Effector memory CD4-positive, alpha-beta T cell (primary cell): ENCODE measurements at places on chromosomes 2 and 18.
A peak's percentile ranks its signal among the peaks of the same experiment; 100 is the strongest.

DNA sequence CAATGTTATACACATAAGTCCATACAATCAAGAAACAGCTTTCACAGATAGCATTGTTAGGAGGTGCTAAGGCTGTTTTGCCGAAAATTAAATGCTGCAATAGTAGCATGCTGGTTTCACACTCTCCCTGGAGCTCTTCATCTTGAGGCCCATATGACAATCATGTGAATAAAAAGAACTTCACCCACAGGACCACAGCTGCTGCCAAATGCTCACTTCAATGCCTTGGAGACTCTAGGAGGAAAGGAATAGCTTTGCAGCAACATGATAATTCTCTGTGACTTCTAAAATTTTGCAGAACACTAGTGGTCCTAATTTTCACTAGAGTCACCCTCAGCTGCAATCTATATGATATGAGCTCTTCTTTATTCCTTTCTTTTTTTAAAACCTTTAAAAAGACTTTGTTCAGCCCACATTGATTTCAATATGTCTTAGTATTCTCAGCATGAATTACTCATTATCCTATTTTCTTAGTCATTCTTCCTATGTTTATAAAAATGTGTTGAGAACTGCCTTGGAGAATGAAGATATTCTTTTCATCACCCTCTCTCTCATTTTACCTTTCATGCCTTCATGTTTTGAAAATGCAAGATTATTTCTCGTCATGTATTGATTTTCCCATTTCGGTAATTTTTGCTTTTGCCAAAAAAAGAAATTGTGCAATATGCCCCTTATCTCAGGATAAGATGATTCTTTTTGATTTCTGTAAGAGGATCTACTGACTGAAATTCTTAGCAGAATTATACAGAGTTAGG is 108.2 kb downstream of the PDE1A start:
- no peak overlapping the region for H3K27ac ChIP-seq
- H3K36me3 ChIP-seq = no peaks in the 10 kb centered on the region
- H3K27me3 ChIP-seq = no peaks in the 10 kb centered on the region
- H3K4me1 ChIP-seq = no peaks in the 10 kb centered on the region
- no peak for DNase-seq

DNA sequence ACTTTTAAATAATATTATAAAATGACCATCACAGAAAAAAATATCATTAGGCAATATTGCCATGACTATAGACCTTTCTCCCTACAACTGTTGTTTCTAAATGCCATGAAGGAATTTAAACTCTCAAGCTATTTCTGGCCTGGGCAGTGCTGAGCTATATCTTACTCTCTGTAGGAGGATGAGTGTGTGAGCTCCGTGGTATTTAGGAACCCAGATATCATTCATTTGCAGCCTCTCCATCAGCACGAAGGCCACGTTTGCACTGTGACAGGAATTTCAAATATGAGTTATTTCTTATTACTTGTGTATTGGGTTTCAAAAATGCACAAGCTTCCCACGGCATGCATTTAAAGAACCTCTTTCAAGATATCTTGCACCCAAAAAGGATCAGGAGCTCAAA is 35.0 kb upstream of the SOX11 start:
- no peak overlapping the region for H3K4me3 ChIP-seq
- H3K4me1 ChIP-seq = no peaks in the 10 kb centered on the region
- no peaks in the 10 kb centered on the region for H3K27me3 ChIP-seq
- no peak for DNase-seq
- no peaks in the 10 kb centered on the region for H3K36me3 ChIP-seq

GRCh38 chr2:64213532-64214275 is 69.5 kb upstream of the PELI1 start:
- H3K36me3 ChIP-seq = no peaks in the 10 kb centered on the region
- no peaks in the 10 kb centered on the region for H3K27me3 ChIP-seq
- peak overlapping the region; percentile 15 for H3K4me3 ChIP-seq
- no peak for DNase-seq
- H3K4me1 ChIP-seq = peaks cover 18% of the 10 kb centered on the region
- H3K27ac ChIP-seq = peak overlapping the region; percentile 59

DNA sequence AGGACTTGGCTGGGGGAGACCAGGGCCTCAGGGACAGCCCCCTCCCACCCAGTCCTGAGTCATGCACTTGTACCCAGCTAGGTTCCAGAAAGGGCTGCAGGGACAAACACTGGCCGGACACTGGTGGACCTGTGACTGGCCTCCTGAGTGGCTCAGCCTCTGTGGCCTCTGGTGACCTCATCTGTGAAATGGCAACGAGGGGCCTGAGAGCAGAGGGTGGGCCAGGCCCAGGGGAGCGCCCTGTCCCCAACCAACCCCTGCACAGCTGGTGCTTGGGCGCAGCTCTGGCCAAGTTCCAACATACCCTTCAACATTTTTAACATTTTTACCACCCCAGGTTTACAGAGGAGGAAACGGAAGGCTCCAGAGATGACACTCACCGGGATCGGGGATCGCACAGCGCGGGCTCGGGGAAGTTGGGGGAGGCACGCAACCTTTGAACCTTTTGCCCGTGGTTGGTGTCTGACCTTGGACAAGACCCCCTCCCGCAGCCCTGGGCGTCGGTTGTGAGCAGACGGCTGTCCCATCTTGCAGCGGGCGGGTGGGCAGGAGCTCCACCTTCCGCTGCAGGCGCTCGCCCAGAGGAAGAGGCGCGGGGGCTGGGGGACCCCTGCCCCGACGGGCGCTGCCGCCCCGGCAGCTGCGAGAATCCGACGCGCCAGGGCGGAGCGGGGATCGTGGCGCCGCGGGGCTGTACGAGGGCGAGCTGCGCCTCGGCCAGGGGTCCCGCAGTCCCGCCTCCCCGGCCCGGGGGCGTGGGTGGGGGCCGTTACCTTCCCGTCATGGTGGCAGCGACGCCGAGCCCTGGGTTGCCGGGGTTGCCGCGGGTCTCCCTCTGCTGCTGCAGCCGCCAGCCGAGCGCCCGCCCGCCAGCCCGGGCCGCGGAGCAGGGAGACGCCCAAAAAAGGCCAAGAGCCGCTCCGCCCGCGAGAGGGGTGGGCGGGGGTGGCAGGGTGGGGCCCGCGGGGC is 805 bp downstream of the LIMS2 start:
- peaks cover 6% of the 10 kb centered on the region for H3K4me1 ChIP-seq
- no peak overlapping the region for H3K27ac ChIP-seq
- peak overlapping the region; percentile 39 for H3K4me3 ChIP-seq
- no peak for DNase-seq
- no peaks in the 10 kb centered on the region for H3K36me3 ChIP-seq
